ENCODE measurements at places on chromosomes 12 and 14.

DNA sequence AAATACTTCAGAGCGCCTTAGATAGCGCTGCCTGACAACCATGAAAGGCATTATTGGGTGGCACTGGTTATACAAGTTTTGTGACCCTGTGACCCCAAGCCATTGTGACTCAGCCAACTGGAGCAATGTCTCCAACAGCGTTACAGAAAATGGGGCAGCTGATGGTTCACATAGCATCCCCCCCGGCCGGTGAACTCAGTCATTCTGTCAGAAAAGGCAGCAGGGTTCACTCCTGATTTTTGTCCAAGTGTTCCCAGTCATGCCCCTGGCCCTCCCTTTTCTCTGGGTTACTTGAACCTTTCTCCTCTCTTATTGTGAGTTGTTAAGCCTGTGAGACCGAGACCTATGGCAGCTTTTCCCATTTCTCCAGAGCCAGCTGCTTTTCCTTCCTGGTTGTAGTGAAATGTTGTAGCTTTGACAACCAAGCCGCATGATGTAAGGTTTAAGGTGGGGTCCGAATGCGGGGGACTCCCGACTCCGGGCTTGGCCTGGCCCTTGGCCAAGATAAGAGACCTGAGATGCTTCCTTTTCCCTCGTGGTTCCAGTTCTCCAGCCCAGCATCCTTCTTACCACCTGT is 22.0 kb downstream of the CD9 start:
- DNase-seq, result no peak

- DNase-seq, result no peak
Measured at GRCh38 chr14:75399843-75400775, 27.7 kb upstream of the JDP2 start.

DNA sequence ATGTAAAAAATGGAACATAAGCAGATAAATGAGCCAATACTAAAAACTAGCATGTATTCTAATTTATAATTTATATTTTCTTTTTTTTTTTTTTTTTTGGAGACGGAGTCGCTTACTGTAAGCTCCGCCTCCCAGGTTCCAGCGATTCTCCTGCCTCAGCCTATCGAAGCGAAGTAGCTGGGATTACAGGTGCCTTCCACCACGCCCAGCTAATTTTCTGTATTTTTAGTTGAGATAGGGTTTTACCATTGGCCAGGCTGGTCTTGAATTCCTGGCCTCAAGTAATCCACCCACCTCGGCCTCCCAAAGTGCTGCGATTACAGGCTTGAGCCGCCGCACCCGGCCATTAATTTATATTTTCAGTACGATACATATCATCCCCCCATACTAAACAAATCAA is 2.7 kb downstream of the MAPK1IP1L start:
- no peak for DNase-seq

- DNase-seq, result peak; percentile 30
Measured at GRCh38 chr12:121295746-121296617, 527 bp downstream of the CAMKK2 start.

DNA sequence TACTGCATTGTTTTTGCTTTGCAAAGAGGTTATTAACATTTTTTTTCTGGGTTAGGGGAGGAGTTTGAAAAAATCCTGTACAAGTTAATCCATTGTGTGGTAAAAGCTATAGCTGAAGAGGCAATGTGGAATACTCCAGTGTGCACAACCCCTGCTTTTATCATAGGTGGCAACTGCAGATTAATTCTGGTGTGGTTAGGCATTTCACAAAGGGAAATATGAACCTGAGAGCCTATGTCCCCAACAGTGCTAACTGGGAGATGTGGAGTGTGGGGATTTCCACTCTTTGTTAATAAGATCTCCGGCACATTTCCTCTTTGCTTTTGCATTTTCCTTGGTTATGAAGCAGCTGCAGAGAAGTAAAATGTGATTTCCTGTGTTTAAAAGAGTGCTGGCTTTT is 33.6 kb downstream of the PRORP start:
- DNase-seq, result no peak

GRCh38 chr14:64879635-64880220 is at the start of gene SPTB:
Gene SPTB (minus strand): TSS chr14:64879907. CDS start chr14:64823094, 56,813 bp downstream.
- peak; percentile 57 for DNase-seq

GRCh38 chr14:26427097-26427496 is 170.7 kb downstream of the NOVA1 start:
- no peak for DNase-seq

DNA sequence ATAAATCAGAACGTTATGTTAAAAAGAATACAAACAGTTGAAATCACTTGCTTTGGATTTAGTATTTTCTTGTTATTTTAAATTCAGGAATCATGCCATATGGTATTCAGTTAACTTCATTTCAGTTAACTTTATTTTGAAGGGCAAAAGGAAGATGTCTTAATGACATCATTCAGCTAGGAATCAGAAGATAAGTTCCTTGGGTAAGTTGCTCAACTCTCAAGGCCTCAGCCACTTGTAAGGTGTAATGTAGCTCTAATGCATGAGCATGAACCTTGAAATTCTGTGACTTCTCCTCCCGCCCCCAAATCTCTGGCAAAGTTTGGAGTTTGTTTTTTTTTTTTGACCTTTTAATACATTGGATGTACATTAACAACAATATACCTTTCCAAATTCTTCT is 42.6 kb downstream of the FRS2 start:
- DNase-seq, result no peak

DNA sequence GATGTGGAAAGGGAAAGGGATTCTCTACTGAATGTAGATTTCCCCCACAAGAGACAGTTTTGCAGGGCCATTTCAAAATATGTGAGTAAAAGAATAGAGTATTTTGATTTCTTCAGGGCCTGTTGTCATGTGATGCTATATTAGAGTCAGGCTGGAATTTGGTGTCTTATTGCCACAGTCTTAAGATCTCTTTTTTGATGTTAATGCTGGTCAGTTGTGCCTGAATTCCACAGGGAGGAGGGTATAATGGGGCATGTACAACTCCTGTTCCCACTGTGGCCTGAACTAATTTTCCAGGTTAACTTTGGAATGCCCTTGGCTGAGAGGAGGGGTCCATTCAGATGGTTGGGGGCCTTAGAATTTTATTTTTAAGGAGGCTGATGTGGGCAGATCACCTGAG is 111.0 kb upstream of the MAX start:
- DNase-seq, result no peak

DNA sequence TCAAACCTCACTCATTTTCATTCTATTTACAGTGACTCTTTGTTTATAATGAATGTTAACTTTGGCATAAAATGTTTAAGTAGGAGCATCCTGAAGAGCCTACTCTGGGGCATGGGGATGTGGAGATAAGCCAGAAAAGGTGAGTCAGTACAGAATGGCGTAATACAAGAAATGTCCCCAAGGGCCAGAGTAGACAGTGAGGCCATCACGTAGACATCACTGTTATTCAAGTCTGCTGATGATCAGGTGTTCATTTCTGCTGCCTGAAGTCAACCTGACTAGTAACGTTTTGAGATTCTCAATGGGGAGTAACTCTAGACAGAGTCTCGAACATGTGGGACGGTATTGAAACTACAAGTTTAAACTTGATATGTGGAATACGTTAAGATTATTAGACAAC is 47.6 kb upstream of the PKP2 start:
- no peak for DNase-seq

GRCh38 chr12:116533343-116534251 is 25.6 kb upstream of the MAP1LC3B2 start:
- DNase-seq, result peak; percentile 71

DNA sequence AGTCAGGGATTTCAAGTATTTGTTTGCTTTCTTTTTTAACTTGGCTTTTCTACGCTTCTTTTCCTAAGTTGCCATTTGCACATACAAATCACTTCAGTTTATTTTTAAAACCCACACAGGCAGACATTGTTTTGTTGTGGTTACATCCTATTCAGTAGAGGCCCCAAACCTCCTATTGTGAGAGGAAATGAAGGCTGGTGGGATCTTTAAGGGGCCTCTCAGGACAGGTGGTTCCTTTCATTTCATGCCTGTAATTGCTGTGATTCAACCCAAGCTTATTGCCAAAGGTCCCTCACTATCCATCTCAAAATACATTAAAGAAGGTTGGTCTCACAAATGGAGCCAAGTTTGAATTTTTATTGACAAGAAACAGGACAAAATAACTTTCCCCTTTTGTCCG is 257.1 kb downstream of the ADAMTS20 start:
- DNase-seq, result no peak

DNA sequence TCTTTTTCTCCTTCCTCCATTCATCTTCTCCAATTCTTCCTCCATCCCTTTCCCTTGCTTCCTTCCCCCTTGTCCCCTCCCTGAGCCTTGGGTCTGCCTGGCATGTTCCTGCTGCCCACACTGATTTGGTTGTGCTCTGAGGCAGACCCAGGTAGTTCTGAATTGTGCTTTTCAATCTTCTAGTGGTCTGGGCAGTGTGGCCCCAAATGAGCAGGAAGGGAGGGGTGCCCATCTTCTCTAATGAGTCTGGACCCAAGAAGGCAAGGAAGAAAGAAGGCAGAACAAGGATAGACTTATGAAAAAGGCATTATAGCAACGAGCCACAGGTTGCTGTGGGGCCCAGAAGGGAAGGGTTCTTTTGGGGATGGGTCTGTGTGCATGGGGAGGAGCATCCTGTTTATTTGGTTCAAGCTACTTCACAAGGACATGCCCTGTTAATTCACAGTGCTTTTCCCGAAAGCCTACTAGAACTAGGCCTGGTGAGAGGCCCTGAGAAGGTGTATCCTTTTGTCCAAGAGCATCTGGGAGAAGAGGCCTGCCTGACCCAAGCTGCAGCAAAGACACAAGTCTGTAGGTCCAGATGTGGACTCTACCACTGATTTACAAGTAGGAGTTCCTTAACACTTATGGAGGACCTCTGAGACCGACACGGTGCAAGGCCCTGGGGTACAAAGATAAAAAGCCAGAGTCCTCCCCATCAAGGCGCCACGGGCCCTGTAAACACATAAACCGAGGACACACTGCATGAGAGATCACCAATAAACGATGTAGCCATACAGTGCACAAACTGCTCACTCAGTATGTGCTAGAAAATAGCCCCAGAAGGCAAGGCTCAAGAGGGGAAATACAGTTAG is 1.1 kb upstream of the SUSD6 start:
- DNase-seq, result no peak

DNA sequence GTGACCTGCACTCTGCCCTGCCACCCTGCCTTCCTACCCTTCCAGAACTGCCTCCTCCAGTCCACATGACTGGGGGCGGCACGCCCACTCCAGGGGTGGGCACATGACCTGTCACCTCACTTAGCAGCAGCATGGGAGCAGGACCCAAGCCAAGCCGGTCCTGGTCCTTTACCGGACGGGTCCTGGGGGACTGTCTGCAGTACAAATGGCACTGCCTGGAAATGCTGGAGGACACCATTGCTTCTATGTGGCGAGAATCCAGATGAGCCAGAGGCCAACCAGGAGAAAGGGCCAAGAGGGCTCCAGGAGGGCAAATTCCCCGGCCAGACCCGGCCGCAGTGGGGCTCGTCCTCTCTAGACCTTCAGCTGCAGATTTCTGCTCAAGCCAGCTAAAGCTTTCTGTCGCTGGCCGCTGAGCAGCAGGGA is 33.1 kb downstream of the ITPK1 start:
- no peak for DNase-seq

DNA sequence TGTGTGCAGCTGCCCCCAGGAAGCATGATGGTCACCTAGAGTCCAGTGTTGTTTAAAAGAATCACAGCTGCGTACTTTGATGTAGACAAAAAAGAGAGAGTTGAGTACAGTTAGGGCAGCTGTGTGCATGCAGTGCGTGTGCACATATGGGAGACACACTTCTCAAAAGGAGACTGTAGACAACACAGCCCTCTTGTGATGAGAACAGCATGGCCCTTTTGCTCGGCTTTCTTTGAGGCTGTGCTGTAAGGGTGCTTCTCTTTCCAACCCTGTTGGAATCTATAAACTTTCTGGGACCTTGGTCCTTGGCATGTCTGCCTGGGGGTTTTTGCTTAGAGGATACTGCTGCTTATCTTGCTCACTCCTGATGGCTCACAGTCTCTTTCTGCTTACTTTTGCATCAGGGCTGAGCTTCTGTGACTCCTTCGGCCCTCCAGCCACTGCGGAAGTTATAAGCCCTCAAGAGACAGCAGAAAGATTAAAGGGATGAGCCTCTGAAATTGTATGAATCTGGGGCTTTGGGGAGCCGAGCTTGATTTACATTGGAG is 102.9 kb downstream of the DYRK2 start:
- no peak for DNase-seq

DNA sequence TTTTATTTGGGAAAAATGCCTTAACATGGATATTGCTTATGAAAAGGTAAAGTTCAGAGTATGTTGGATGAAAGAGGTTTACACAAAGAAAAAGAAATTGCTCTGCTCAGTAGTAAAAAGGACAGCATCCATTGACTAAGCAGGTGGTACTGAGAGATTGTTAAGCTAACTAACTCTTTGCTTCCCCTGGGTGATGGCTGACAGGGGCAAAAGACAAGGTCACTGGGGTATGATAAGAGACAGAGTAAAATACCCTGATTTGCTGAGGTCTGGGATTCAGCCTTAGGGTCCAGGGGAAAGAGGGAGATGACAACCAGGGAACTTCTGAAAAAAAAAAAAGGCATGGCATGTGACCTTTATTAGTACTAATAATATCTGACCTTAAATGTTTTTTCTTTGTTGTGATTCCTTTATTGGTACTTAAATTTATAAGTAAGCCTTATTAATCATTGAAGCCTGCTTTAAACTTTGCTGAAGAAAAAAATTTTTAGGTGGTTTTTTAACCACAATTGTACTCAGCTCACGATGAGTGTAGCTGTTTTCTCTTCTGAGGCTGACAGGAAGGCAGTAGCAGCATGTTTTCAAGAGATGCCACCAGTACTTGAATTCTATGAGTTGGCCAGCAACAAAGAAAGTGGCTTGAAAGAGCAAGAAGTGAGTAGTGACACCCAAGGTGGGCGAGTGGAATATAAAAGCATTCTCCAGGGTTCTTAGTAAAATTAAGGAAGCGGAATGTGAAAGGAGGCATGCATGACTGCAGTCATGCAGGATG is 43.7 kb upstream of the KITLG start:
- no peak for DNase-seq

GRCh38 chr12:768434-768833 is 16.1 kb downstream of the WNK1 start:
- no peak for DNase-seq

- no peak for DNase-seq
Measured at GRCh38 chr12:26748741-26749431, 84.1 kb downstream of the ITPR2 start.

DNA sequence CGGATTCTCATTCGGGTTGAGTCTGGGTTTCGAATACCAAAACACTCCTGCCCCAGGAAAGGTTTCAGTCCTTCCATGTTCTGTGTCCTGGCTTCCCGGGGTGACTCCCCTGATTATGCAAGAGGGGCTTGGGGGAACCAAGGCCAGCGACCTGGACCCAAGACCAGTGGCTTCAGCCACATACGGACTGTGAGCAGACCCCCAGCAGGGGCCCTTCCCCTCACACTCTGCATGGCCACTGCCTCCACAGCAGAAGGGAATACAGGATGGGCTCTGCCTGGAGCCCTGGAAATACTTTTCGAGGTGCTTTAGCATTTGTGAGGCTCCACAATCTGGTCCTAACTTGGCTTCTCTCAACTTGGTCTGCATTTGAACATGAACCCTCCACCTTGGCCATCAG is 19.1 kb downstream of the HDAC7 start:
- no peak for DNase-seq
